Mesothelial cell of epicardium (in vitro differentiated cells): ENCODE measurements at places on chromosomes 3 and 15. TPM values are rescaled to one million over a fixed set of nuclear protein-coding genes. Genes with fewer than 3 reads are reported as not detected.

DNA sequence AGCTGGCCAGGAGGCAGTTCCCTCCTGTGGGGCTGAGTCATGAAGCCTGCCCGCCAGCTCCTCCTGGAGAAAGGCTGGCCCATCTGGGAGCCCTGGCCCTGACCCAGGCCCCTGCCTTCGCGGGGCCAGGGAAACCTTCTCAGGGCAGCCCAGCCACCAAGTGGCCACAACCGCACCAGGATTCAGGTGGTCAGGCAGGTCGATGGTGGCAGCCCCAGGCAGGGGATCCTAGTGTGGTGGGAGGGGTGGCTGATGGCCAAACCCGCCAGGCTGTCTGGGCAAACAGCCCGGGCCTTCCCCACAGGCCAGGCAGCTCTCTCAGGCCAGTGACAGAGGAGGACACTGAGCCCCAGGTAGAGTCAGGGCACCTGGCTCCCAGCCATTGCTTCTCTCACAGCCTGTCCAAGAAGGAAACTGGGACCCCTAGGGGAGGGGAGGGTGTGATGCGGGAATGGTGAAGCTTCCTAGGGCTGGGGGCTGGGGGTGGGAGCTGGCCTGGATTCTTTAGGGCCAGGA, 1.2 kb downstream of the TWF2 start:
- peaks cover 16% of the 10 kb centered on the region for H3K4me1 ChIP-seq
- DNase-seq, result no peak
- H3K27ac ChIP-seq, result no peak overlapping the region
- H3K36me3 ChIP-seq, result no peaks in the 10 kb centered on the region
- H3K27me3 ChIP-seq, result no peaks in the 10 kb centered on the region
- H3K4me3 ChIP-seq, result peak overlapping the region; percentile 93

DNA sequence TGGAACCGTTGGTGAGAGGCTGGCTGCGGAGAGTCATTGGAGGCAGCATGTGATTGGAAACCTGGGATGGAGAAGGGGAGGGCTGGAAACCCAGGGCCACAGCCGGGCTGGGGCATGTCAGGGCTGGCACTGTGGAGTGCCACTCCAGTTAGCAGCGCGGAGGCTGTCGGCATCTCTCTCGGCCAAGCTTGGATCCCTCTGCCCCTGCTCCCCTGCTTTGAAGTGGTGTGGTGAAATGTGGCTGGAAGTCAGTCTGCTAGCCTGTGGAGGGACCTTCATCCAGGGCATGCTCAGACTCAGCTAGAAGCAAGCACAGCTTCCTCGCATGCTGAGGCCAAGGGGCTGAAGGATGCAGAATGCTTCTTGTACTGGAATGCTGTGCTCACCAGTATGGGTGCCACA, 13.5 kb downstream of the SLCO3A1 start:
- H3K27ac ChIP-seq, result no peak overlapping the region
- no peaks in the 10 kb centered on the region for H3K36me3 ChIP-seq
- DNase-seq, result no peak
- H3K4me3 ChIP-seq, result no peak overlapping the region

DNA sequence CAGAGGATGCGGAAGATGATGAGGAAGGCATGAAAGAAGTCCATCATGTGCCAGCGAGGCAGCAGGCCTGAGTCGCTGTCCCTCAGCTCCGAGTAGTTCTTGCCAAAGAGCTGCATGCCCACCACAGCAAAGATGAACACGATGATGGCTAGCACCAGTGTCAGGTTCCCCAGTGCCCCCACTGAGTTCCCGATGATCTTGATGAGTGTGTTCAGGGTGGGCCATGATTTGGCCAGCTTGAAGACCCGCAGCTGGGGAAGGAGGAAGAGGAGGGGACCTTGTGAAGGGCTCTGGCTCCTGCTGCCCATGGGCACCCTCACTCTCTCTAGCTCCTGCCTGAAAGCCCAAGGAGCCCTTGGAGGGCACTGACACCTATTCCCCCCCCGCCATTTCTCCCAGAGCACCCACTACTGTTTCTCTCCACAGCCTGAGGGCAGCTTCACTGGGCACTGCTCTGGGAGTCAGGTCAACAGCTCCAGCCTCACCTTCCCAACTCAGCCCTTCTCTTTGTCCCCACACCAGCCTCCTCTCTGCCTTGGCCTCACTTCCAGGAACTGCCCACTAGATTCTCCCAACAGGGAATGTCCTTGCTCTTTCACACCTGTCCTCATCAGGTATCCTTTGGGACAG, 63.6 kb downstream of the SCN5A start:
- peaks cover 21% of the 10 kb centered on the region for H3K27me3 ChIP-seq
- peaks cover 5% of the 10 kb centered on the region for H3K4me1 ChIP-seq

- no peaks in the 10 kb centered on the region for H3K27me3 ChIP-seq
- no peak overlapping the region for H3K27ac ChIP-seq
- peaks cover 4% of the 10 kb centered on the region for H3K4me1 ChIP-seq
- H3K4me3 ChIP-seq, result no peak overlapping the region
These were observed 89.4 kb downstream of the ADAMTS17 start for GRCh38 chr15:100252359-100252758.

The SCG3 gene
- total RNA-seq, result not detected in 3 replicates

The PLSCR2 gene
- 0.31 TPM in 1 of 3 replicates, not detected in the others for total RNA-seq

The OXNAD1 gene
- 10.6 to 13.2 TPM (median 12.3 TPM) in 3 replicates for total RNA-seq

The UACA gene
- 64.6 to 70.3 TPM (median 68.5 TPM) in 3 replicates for total RNA-seq
